NCI-H524 treated with DMSO at 0.1 percent for 48 hours (cell line): ENCODE measurements at places on chromosomes 7 and 10.

DNA sequence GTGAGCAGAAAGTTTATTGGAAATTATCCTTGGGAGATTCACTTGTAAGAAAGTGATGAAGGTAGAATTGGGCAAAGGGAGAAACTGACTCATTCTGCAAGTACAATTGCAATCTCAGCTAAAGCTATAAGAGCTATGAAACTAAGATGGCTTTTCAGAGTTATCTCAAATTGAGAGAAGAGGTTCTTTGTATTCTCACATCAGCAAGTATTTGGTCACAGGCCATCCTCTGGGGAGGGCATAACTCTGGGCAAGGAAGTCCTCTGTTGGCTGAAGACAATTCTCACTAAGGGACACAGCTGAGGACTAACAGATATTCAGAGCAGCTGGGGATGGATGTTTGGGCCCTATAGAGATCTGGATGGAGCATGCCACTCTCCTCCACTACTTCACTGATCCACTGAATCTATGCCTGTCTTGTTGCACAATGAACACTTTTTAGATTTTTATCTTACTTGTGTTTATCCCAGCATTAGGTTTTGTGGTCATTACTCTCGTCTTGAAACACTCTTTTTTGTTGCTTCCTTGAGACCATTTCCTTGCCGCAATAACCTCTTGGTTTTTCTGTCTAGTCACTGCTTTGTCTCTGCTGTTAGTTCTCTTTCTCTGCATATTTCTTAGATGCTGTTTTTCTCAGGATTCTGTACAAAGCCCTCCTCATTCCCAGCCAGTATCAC lies 115.1 kb downstream of the GNAI1 start:
- DNase-seq: no peak

- DNase-seq: no peak
Observed at GRCh38 chr10:128024426-128024825, 101.8 kb downstream of the MKI67 start.

DNA sequence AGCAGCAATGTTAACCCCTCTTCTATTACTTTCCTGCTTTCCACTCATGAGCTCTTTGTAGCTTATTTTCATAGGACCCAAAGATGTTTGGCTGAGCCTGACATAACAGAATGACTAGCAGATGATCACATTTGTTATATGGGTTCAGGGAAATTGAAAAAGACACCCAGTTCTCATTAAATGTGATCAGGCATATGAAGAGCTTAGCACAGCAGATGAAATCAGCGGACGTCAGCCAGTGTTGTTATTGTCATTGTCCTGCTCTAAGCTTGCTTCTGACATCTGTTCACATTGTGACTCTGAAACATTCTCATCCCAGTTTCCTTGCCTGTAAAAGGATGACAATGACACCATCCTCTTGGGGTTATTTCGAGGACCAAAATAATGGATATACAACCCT lies 43.5 kb downstream of the FAM241B start:
- DNase-seq: no peak

DNA sequence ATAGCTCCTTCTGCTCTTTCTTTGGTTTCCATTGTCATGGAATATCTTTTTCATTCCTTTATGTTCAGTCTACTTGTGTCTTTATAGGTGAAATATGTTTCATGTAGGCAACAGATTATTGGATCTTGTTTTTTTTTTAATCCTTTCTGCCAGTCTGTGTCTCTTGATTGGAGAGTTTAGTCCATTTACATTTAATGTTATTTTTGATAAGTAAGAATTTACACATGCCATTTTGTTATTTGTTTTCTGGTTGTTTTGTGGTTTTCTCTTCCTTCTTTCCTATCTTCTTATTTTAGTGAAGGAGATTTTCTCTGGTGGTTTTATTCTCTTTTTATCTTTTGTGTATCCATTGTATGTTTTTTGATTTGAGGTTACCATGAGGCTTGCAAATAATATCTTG lies 52.5 kb upstream of the TAS2R16 start:
- DNase-seq: no peak

DNA sequence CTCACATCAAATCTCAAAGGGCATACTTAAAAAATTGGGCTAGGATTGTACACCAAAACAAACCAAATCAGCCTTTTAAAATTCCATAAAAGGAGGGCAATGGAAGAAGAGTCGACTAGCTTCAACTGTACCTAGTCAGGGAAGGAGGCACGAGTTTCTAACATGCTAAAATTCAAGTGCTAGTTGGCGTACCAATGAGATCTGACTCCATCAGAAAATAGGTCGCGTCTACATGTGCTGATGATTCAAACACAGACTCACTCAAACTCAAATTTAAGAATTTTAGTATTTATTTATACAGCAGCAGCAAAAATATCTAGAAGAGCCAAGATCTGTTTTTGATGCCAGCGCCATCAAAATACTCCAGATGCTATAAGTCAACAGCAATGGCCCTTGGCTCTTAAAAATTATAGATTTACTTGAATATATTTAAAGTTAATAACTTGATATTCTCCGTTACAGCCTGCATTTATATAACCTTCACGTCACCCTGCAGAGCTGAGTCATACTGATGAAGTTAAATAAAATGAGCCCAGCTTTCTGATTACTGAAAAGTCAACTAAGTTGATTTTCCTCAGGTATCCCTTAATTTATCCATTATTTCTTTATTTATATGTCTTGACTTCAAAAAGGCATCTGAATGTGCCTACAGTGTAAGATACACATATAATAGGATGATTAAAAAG lies 302.1 kb upstream of the IMMP2L start:
- DNase-seq: no peak

GRCh38 chr7:36906448-36906847 lies 182.2 kb upstream of the AOAH start:
- no peak for DNase-seq

- DNase-seq: no peak
Observed at GRCh38 chr7:52030722-52031121, 714.1 kb upstream of the COBL start.

DNA sequence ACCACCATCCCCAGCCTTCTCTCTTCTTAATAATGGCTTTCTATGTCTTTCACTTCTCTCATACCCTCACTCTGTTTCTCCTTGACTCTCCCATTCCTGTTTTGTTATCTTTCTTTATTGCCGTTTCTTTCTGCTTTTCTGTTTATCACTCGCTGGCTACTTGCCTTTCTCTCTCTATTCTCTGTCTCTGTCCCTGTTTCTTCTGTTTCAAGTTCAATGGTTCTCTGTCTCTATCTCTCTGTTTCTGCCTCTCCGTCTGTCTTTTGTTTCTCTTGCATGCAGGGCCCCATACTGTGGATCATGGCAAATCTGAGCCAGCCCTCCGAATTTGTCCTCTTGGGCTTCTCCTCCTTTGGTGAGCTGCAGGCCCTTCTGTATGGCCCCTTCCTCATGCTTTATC lies at the start of gene OR6V1:
Gene OR6V1 (plus strand): TSS at position 301 of the 400 bp plus-strand sequence. CDS start 0 bp downstream, at position 301.
- DNase-seq: no peak

GRCh38 chr7:32043688-32044087 lies 26.5 kb downstream of the PDE1C start:
- DNase-seq: no peak

- DNase-seq: no peak
Observed at GRCh38 chr7:69020536-69020935, 577.7 kb upstream of the AUTS2 start.

DNA sequence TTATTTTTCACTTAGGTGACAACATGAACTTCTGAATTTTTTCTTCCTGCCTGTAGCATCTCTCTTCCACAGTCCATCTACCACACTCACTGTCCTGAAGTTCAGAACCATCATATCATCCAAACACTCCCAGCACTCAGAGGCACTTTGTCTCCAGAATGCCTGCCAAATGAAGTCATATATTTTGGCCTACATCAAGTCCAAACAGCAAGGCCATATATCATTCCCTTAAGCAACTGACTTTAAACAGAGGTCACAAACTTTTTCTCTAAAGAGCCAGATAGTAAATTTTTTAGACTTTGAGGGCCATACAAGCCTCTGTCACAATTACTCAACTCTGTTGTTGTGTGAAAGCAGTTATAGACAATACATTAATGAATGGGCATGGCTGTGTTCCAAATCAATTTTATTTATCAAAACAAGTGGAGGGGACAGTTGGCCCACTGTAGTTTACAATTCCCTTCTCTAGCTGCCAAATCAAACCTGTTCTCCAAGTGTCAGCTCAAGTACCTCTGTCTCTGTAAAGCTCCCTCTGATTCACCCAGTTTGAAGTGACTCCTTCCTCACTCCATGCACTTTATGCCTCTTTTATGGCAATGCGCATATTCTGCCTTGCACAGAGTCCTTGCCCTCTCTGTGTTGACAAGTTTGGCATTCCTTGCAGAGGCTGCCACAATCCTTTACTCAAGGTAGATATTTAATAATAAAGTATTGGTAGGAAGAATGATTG lies 305.7 kb downstream of the FZD1 start:
- DNase-seq: no peak

- no peak for DNase-seq
Observed at GRCh38 chr7:70071766-70072165, 473.5 kb downstream of the AUTS2 start.

GRCh38 chr7:105808703-105809590 lies 67.5 kb downstream of the ATXN7L1 start:
- DNase-seq: no peak

DNA sequence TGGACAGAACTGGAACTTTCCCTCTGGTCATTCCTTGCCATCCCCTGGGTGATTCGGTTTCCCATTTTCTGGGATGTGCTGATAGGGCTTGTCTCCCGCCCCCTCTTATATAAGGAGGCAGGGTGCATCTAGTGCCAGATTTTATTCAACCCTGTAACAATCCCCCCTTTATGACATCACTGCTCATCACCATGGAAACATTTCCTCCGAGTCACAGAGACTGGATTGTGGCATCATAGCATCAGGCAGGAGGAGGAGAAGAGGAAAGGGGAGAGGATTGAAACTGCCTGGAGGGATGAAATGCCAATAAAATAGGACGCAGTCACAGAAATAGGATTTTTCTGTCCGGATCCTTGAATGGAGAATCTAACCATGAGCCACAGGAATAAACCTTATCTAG lies 25.0 kb downstream of the SORCS3 start:
- DNase-seq: no peak

DNA sequence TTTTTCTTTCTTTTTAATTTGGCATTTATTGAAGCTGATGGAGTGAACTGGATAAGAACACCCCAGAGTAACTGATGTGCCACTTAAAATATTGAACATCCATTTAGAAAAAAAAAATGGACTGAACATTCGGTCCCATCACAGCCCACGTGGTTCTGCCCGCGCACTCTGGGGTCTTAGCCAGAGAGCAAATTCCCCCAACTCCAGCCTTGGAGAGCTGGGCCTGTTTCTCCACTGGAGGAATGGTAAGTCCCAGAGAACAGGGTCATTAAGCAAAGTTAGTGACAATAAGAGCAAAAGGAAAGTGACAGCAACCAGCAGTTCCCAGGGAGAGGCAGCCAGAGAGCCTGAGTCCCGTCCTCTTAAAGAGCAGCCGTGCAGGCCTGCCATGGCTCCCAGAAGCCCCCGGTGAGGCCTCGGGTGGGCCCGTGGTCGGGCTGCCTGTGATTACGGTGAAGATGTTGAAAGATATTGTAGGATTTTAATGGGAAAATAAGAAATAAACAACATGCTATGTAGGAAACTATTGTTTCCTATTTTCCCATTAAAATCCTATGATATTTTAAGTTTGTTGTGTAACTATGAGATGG lies 487.9 kb upstream of the MKI67 start:
- no peak for DNase-seq

GRCh38 chr7:99897322-99898022 lies 20.6 kb upstream of the OR2AE1 start:
- no peak for DNase-seq
